ENCODE measurements at places on chromosomes 5 and 9.
A peak's percentile ranks its signal among the peaks of the same experiment; 100 is the strongest.

DNA sequence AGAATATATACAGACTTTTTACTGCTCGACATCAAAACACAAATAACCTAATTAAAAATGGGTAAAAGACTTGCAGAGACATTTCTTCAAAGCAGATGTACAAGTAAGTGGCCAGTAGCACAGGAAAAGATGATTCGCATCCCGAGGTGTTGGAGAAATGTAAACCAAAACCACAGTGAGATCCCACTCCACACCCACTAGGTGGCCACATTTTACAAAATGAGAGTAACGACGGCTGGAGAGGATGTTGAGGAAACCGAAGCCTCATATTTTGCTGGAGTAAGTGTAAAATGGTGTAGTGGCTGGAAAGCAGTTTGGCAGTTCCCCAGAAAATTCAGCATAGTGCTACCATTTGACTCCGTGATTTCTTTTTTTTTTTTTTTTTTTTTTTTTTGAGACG lies 21.3 kb upstream of the GBGT1 start:
- peak; percentile 63 for DNase-seq

DNA sequence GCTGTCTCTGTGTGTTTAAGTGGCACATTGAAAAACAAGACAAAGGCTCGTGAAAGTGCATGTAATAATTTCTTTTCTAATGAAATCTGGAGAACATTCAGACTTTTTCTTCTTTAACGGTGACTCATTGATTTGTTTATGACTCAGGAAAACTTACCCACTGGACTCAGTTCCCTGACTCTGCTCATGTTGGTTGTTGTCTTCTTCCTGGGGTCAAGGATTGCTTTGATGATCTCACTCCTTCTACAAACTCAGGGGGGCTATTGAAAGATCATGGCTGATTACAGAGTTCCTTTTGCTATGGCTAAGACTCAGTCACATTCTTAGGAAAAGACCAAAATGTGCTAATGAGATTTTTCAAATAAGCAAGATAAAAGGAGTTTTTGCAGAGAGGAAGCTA lies 141.1 kb upstream of the DAP start:
- no peak for DNase-seq

- DNase-seq, result no peak
Observed at GRCh38 chr9:6959270-6960000, 201.7 kb downstream of the KDM4C start.

DNA sequence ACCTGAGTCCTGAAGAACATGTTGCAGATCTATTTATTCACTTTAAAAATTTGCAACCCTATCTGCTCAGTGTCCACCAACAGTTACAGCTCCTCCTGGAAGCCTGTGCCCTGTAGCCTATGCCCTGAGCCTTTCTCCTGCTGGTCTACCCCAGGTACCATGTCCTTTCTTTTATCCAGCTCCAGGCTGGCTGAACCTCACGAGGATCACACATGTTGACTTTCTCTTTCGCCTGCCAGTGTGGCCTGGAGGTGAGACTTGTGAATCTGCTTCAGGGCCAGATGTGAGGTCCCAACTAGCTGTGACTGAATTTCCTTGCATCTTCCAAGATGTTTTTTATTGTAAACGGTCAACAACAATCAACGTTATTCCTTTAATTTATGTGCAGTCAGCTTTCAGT lies 70.7 kb downstream of the GDNF start:
- DNase-seq, result no peak

GRCh38 chr9:91195372-91196012 lies 166.2 kb downstream of the AUH start:
- DNase-seq, result peak; percentile 47

GRCh38 chr5:125550274-125550673 lies 803.8 kb upstream of the ZNF608 start:
- DNase-seq, result no peak

DNA sequence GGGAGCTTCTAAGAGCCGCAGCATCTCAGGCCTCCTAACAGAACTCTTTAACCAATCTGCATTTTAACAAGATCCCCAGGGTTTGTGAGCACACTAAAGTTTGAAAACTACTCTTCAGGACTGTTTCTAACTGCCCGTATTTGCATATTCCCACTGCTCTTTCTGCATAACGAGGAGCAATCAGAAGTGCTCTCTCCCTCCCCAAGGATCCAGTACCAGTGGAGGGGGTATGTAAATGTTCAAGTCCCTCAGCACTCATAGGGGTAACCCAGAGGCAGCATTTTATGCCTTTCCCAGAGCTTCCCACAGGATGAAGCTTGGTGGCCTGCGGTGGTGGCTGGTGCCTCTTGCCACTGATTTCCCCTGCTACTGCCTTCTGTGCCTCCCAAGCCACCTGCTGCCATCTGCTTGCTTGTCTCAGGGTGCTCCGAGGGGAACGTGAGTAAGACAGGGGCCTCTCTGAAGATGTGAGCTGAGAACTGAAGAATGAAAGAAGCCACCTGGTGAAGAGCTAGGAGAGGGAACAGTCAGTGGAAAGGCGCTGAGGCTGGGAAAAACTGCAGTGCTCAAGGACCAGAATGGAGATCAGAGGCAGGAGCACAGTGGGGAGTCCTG lies 30.0 kb upstream of the PPP1R2B start:
- no peak for DNase-seq

GRCh38 chr9:92008041-92008440 lies 58.0 kb upstream of the ROR2 start:
- DNase-seq, result no peak

DNA sequence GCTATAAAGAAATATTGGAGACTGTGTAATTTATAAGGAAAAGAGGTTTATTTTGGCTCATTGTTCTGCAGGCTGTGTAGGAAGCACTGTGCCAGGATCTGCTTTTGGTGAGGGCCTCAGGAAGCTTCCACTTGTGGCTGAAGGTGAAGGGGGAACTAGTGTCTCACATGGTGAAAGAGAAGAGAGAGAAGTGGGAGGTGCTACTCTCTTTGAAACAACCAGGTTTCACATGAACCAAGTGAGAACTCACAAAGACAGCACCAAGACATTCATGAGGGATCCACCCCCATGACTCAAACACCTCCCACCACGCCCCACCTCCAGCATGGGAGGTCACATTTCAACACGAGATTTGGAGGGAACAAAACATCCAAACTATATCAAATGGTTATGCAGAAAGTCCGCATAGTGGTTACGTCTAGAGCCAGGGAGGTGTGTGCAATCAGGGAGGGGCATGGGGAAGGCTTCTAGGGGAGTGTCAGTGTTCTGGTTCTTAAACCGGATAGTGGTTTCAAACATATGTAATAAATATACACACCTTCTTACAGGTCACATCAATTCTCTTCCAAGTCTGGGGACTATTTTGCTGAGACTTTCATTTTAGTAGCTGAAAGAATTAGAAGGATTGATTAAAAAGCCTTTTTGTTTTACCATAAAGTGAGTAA lies 113.0 kb downstream of the TRIO start:
- DNase-seq, result no peak

DNA sequence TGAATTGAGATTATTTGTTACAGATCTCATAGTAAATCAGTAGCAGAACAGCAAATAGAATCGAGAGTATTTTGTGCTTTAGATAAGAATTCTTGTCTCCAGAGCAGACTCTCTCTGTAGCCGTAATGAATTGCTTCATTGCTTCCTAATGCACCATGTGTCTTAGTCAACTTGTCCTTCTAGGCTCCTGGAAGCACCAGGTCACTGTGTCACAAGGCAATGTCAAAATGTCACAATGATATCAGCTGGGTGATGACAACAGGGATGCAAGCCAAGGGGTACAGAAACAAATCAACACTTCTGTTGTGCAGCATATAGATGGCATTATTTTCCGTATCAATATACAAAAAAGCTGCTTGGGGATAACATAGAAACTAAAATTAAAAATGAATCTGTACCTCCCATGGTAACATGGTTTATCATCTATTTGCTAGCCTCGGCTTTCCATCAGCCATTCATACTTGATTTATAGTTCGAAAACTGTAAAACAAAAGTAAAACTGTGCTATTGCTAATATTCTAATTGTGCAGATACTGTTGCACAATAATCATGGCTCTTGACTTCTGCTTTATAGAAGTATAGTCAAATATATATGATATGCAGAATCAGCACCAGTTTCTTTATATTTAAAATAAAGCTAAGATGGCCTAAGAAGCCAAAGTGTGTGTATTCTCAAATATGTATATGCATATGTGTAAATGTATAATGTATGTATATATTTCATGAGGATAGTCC lies 435.9 kb upstream of the TLE4 start:
- no peak for DNase-seq

DNA sequence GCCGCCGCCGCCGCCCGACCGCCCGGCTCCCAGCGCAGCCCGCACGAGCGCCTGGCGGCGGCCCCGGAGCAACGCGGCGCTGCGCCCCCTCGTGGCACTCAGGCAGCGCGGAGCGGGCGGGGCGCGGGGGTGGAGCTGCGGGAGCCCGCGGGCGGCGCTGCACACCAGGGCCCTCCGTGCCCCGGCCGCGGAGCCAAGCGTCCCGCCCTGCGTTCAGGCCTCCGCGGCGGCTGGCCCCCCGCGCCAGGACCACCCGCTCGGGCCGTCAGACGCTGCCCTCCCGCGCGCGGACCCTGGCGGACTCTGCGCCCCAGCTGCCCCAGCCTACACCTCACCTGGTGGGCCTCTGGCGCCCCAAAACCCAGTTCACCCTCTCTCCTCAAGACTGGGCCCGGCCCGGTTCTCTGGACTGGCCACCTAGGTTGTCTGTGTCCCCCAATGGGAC lies at the start of gene RASGEF1C:
TSS of gene RASGEF1C (minus strand) at position 75 of the 445 bp plus-strand sequence. CDS start 71,159 bp downstream, outside the sequence.
- DNase-seq, result peak; percentile 80

- no peak for DNase-seq
Observed at GRCh38 chr5:23053846-23054245, 200.7 kb upstream of the CDH12 start.

DNA sequence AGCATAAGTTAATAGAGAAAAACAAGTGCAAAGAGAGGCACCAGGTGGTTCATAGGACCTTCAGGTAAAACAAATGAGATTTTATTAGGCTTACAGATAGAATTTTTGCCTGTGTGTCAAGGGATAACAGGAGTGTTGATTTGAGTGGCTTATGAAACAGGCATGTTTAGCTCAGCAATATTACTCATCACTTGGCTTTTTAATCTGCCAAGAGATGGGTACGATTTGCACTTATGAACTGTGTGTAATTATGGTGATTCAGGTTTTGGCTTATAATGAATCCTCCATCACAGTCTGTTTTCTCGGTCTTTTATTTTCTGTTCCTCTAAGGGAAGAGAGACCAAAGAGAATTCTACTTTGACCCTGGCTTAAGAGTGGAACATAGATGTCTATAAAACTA lies 199.3 kb downstream of the DMRTA1 start:
- no peak for DNase-seq

- DNase-seq, result no peak
Observed at GRCh38 chr5:146848133-146848532, 30.4 kb downstream of the PPP2R2B start.

- DNase-seq, result no peak
Observed at GRCh38 chr5:14261856-14262611, 118.9 kb downstream of the TRIO start.

DNA sequence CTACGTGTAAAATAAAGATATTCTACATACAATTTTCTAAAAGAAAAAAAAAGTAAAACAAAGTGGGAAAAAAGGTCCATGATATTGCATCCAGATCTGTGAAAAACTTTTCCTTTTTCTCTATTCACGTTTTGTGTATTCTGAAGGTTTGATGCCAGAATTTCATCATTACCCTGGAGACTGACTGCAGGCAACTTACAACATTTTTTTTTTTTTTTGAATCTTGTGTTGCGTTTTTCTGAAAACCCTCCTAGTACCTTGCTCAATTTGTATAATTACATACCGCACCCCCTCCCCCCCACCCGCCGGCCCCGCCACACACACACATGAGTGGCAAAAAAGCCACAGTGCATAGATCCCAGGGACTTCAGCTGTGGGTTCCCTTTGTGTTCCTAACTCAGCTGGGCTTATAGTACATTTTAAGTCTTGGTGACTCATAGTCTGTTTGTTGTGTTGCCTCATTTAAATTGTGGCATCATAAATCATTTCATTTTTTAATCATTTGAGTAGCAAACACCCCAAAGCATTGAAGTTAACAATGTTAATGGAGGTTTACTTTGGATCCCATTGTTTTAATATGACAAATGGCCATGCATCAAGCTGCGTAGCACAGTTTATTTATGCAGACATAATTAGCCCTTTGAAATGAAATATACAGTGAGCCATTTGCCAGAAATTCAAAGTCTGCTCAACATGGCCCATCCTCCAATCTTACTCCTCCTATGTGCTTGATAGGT lies 36.0 kb downstream of the PRDM6 start:
- no peak for DNase-seq

- DNase-seq, result no peak
Observed at GRCh38 chr9:95771556-95772246, 103.8 kb upstream of the ERCC6L2 start.

DNA sequence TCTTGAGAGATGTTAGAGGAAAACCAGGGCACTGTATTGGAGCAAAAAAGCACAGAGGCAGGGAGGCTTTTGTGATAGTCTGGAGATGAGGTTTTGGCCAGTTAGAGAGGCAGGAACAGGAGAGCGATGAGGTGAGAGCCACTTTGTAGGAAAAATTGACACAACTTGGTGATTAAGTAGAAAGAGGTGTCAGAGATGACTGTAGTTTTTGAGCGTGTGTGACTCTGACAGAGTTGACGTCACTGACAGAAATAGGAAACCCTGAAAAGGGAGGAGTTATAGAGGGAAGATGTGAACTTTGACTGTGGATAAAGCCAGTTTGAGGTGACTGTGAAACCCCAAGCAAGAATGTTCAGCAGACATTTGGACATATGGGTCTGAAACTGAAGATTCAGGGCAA lies 15.7 kb downstream of the NFX1 start:
- peak; percentile 42 for DNase-seq

DNA sequence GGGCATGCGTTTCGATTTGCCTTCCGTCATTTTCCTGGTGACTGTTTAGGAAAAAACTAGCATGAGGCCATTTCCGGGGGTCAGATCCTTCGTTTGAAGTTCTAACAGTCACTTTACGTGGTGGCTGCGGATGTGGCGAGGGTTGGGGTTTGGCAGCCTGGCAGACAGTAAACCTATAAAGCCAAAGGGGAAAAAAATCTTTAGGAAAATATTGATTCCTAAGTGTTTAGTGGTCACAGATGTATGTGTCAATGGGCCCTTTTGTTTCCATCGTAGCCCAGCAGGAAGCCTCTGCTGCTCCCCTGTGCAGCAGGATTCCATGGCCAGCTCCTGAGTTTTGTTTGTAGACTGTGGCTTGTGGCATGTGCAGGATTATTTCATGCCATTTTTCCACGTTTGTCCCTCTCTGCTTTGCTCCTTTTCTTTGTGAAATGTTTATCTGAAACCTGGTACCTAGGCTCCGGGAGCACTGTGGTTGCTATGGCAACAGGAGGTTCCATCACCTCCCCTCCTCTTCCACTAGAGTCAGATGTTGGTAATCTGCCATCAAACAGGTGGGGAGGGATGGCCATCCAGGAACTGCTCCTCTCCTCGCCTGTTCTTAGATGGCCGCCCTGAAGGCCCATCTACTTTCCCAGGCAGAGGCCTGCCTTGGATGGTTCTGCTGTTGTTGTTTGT lies 202.3 kb downstream of the AOPEP start:
- DNase-seq, result no peak

- no peak for DNase-seq
Observed at GRCh38 chr5:9313751-9314150, 232.1 kb downstream of the SEMA5A start.

- DNase-seq, result no peak
Observed at GRCh38 chr9:103713631-103714030, 380.5 kb upstream of the SMC2 start.

GRCh38 chr5:109852371-109853155 lies 162.8 kb downstream of the MAN2A1 start:
- DNase-seq, result no peak

GRCh38 chr5:80216096-80216495 lies 39.8 kb downstream of the SERINC5 start:
- DNase-seq, result no peak
